ENCODE measurements at places on chromosomes 5 and 9. TPM values are rescaled to one million over a fixed set of nuclear protein-coding genes. Genes with fewer than 3 reads are reported as not detected.

- DNase-seq = no peak
Observed at GRCh38 chr5:162324328-162324727, 256.8 kb downstream of the GABRG2 start.

DNA sequence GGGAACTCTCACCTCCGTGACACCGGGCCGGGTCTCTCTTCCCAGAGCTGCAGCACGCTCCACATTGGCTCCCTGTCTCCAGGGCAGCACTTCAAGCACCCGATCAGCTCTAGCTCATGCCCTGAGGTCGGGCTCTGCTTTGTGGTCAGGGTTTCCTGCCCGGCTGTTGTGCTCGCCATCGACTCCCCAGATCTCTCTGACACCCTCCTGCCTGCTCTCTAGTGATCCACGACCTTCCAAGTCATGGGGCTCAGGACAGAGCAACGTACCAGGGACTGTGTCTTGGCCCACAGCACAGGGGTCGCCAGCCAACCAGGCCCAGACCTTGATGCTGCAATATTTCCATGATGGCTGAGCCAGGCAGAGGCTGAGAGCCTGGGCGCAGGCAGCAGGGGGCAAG is 45.1 kb downstream of the PRRT1B start:
- no peak for DNase-seq

DNA sequence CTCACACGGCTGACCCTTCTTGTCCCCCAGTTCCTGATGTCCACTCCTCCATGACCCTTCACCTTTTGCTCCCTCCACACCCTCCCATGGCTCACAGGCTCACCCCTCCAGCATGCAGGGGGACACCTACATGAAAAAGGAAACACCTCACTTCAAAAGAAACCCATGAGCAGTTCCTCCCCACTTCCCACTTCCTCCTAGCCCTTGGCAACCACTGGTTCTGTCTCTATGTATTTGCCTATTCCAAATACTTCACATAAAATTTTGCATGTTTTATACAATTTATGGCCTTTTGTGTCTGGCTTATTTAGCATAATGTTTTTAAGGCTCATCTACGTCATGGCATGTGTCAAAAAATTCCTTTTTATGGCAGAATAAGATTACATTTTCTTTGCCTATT is 100.2 kb upstream of the S1PR3 start:
- DNase-seq = no peak

Gene LHX6
- polyA plus RNA-seq = 3.2 TPM

Gene THG1L
- polyA plus RNA-seq = 25.0 TPM

Gene UBE2QL1
- 1.0 TPM for polyA plus RNA-seq

Measured in left renal pelvis (tissue), 4 donors.